Osteocyte (in vitro differentiated cells): ENCODE measurements at places on chromosomes 12 and 14. TPM values are rescaled to one million over a fixed set of nuclear protein-coding genes. Genes with fewer than 3 reads are reported as not detected.

DNA sequence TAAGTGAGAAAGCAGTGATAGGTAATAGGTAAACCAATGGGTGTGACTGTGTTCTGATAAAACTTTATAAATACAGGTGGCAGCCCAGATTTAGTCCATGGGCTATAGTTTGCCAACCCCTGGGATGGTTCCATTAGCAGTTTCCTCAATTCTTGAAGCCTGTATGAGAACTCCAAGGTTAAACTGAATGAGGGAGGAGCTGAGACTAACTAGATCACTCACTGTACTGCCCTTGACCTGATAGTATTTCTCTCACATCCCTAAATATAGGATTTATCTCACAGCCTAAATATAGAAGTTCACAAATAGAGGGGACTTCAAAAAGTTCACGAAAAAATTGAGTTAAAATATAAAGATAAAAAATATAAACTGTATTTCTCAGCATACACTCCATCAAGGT is 439.6 kb upstream of the CCDC196 start:
- no peak for DNase-seq

- no peak for DNase-seq
These were observed 381.8 kb downstream of the EGLN3 start for GRCh38 chr14:33568935-33569579.

ADGRD1 gene
- total RNA-seq: 1.0 and 1.5 TPM in 2 replicates

- no peak for DNase-seq
These were observed 2.1 kb downstream of the ASB2 start for GRCh38 chr14:93974299-93974698.

GRCh38 chr14:68888025-68888850 is 90.9 kb downstream of the ACTN1 start:
- no peak for DNase-seq

- no peak for DNase-seq
These were observed 104.3 kb upstream of the PDE3A start for GRCh38 chr12:20264026-20264425.

- DNase-seq: no peak
These were observed 5.9 kb downstream of the GPRC5A start for GRCh38 chr12:12897302-12897701.
